ENCODE measurements at places on chromosomes 11 and 22.

- no peak for DNase-seq
Observed at GRCh38 chr11:131418189-131418588, 47.8 kb downstream of the NTM start.

DNA sequence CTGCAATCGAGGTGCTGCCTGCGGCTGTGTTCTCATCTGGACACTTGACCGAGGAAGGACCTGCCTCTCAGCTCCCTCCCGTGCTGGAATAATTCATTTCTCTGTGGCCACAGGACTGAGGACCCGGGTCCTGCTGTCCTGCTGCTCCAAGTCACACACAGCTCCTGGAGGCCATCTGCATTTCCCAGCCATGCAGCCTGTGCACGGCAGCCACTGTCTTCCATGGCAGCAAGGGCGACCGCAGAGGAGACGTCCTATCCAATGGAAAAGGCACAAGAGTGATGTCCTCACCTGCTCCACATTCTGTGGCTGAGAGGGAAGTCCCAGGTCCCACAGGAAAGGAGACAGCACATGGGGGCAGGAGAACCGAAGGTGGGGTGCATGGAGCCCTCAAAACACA, 495.8 kb downstream of the BRD1 start:
- DNase-seq: no peak

- DNase-seq: no peak
Observed at GRCh38 chr11:114064216-114064615, 4.7 kb downstream of the ZBTB16 start.

DNA sequence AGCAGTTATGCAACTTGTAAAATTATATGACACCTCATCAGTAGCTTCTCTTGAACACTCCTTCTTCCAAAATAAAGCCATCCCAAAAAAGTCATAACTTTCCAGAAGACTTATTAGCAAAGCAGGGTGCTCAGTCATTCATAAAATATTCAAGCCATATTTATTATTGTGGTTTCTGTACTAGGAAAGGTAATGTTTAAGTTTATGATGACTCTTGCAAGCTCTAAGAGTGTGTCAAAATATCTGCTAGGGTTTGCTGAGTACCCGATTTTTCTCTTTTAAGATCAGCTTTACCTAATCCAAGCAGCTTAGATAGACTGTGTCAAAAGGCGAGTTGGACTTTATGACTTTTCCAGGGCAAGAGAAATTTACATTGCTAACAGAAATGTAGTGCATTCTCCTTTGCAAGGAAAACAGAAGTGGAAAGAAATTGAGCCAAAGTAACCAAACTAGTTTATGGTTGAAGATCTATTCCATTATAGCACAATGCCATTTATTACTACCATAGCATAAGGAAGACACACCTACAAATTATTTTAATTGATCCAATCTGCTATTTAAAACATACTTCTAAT, 98.0 kb upstream of the SOX6 start:
- no peak for DNase-seq

DNA sequence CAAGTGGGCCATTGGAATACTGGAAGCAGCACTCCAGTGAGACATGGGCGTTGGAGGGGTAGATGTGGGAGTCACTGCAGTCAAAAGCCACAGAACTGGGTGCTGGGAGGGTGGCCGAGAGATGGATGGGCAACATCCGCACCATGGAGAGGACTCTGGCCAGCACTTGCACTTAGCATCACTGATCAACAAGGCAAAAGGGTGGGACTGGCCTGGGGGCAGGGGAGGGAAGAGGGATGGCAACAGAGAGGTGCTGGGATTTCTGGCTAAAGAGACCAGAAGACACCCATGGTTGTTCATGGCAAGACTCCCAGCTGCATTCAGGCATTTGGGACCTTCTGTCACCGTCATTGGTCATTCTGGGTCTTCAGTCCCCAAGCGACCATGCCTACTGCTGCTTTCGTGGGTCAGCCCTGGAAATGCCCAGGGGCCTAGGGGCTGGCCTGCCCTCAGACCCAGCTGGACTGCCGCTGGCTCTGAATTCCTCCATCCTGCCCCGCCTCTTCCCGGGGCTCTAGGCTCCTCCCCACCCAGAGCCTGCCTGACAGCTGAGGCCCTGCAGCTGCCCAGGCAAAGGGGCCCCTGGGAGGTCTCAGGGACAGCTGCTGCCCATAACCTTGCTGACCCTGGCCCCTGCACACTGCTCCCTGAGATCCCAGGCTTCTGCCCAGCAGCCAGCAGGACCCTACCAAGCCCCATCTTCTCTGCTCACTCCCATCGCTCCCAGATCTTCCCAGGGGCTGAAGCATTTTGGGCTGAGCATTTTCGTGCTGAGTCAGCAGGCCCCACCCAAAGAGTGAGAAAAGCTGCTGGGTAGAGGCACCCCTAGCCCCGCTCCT, 13.0 kb upstream of the CDC42EP2 start:
- peak; percentile 70 for DNase-seq

GRCh38 chr11:1178906-1179305, 21.2 kb downstream of the MUC5AC start:
- DNase-seq: no peak

DNA sequence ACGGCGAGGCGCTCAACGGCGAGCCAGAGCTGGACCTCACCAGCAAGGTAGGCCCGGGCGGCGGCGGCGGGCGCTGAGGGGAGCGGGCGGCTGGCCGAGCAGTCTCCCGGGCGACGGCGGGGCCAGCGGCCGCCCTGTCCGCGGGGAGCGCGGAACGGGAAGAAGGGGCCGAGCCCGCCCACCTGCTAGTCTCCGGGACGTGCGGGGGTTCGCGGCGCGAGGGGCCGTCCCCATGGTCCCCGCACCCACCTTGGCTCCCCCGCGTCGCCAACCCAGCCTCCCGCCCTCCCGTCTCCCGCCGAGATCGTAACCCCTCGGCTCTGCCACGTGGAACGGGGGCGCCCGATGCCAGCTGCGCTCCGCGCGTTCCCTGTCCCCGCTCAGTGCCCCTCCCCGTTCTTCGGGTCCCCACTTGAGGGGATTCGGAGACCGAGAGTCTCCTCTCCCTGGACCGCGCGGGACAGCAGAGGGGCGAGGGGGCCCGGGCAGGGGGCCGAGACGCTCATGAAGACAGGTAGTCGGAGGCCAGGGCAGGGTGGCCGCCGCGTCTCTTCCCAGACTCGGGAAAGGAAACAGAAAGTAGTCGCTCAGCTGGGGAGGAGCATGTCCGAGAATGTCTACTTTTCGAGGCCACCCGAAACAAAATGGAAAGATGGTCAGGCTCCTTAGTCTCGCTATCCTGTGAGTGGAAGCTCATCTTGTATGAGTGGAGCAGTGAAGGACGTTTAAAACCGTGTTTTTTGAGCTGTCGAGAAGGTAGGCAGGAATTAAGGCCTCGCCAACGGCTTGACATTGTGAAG, 557 bp downstream of the GTPBP1 start:
- peak; percentile 55 for DNase-seq

- DNase-seq: peak; percentile 31
Observed at GRCh38 chr22:19958083-19959042, 16.7 kb upstream of the TXNRD2 start.

- no peak for DNase-seq
Observed at GRCh38 chr11:95067841-95068219, 1.1 kb downstream of the SRSF8 start.

GRCh38 chr22:43151251-43152002, at the start of gene TSPO:
Gene TSPO (plus strand): TSS chr22:43151559. CDS start chr22:43159239, 7,680 bp downstream.
- DNase-seq: no peak

DNA sequence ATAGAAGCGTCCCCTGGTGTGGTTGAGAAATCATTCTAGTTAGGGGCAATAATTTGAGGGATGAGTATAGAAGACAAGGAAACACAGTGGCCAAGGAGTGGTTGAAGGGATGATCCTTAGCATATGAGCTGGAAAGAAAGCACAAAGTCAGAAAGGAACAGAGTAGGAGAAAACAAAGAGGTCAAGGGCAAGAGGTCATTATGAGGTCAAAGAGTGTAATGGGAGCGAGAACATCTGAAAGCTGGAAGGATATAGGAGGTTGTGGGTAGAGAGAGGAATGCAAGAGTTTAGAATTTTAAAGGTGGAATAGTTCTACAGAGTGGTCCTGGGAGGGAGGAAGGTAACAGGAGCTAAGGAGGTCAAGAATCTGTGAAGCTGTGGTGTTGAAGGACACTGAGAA, 2.0 kb downstream of the DCHS1 start:
- DNase-seq: no peak

DNA sequence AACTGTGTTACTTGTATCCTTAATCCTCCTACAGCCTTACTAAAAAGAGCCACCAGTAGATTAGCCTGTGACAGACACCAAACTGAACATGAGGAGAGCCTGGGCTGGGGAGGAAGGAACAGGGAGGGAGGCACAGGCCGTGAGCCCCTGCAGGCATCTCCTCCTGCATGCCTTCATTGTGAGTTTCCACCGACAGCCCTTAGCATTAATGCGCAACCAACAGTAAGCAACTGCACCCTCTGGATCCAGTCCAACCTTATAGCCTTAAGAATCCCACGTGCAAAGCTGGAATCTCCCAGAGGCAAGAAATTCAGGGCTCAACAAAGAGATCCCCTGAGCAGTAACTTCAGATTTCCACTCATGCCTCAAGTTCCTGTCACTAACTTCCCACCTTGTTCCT, 84.6 kb downstream of the ETS1 start:
- peak; percentile 96 for DNase-seq

DNA sequence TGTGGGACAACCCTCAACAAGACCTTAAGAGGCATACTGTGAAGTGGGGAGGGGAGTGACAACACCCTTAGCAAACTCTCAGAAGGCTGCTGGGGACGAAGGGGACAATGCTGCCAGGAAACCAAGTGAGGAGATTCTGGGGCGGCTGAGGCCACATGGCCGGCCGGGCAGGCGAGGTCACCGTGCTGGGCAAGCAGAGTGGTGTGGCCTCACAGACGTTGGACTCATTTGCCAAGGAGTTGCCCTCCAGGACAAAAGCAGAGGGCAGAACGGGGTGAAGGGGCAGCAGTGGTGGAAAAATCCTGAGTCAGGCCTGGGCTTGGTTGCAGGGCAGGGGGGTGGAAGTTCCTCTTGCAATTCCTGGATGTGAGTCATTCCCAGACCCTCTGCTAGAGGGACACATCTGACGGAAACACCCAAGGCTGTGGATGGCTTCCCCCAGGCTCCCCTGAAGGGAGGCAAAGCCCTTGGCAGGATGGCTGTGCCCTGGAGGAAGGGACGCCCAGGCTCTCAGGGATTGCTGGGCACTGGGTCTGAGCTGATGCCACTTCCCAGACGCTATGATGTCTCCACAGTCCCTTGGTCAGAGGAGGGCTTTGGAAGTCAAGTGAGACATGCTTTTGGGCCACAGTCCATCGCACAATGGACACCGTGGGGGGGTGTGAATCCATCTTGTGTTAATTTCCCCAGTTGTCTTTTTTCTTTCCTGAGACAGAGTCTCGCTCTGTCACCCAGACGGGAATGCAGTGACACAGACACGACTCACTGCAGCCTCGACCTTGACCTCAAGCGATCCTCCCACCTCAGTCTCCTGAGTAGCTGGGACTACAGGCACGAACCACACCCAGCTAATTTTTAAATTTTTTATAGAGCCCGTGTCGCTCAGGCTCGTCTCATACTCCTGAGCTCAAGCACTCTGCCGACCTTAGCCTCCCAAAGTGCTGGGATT, 16.2 kb upstream of the SHANK3 start:
- peak; percentile 32 for DNase-seq

DNA sequence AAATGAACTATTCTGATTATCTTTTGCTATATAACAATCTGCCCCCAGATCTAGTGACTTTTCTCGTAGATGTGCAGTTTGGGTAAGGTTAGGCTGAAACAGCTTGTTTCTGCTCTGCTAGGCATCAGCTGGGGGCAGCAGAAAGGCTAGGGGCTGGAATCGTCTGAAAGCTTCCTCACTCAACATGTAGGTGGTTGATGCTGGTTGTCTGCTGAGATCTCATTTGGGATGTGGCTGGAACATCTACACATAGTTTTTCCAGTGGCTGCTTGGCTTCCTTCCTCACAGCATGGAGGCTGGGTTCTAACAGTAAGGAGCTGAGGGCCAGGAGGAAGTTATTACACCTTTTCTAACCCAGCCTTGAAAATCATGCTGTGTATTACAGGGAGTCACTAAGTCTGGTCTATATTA, 30.2 kb downstream of the USP47 start:
- DNase-seq: peak; percentile 24

DNA sequence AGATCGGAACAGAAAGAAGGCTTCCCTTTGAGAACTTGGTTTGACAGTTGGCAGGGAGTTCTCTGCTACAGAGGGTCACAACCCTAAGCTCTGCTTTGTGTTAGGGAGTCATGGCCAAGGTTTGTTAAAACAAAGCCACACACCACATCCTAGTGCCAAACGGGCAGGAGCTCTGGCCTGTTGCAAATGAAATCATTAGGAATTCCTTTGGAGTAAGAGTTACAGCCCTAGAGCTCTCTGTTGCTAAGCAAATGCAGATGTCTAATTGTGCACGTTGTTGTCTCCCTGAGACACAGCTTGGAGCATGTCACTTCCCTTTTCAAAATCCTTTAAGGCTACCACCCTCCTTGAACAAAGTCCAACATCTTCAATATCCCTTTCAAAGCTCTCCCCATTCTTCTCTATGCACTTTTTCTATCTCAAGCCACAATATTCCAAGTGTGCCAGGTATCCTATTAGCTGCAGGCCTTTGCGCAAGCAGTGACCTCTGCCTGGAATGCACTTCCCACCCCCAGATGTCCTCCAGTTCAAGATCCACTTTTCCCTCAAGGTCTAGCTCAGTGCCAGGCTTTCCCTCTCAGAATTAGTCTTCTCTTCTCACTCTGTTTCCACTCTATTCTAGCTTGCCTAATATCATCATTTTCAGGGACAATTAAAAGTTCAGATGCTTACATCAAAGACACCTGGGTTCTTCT, 253.7 kb upstream of the POU2AF2 start:
- DNase-seq: peak; percentile 42

DNA sequence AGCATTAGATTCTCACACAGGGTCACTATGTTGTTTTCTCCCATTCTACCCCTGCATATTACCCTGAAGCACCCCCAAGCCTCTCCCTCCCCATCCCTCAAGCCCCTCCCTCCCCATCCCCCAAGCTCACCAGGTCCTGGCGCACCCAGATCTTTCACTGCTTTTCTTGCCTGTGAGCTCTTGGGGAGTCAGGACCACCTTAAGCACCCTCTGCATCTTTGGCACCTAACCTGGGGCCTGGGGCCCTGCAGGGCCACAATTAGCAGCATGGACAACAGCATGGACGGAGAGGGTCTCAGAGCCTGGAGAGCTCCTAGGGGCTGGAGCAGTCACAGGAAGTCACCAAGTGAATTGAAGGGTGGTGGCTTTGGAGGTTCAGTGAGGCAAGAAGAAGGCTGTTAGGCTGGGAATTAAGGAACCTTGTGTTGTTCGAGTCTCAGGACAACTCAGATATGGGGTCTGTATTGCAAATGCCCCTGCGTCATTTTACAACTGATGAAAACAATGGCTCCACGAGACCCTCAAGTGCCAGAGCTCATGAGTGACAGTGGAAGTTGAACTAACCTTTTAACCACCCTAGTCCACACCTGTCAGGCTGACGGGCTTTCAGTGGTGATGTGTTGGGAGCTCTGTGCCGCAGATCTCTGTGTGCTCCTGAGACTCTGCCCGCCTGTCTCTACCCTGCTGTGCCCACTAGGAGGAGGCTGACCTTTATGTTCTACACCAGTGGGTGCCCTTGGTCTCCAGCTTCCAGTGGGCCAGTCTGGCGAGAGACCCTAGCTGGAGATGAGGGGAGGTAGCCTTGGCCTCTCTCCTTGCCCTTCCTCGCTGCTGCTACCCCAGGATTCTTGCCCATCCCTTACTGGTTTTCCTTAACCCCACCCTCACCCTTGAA, 111.3 kb upstream of the OR4B1 start:
- DNase-seq: no peak
